ENCODE measurements at places on chromosomes 3 and 15.

GRCh38 chr3:64666171-64666588, 21.6 kb downstream of the ADAMTS9 start:
- DNase-seq, result no peak

GRCh38 chr3:170717410-170718402, 131.8 kb upstream of the SLC7A14 start:
- DNase-seq, result no peak

- no peak for DNase-seq
Observed at GRCh38 chr3:102207151-102207571, 227.7 kb upstream of the ZPLD1 start.

DNA sequence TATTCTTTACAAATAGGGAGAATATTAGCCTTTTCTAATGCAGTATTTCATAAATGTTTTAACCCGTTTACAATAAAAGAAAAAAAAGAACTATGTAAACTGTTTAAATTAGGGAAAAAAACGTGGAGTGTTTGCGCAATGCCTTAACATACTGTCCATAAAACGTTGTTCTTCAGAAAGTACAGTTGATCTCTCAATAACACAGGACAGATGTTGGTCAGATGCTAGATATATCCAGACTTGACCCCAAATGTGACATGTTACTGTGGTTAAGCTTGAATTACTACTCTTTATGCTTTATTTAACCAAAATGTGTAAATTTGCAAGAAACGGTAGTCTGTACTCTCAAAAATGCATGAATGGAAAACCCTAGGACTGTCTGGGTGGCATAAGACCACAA, 110.3 kb downstream of the PLOD2 start:
- no peak for DNase-seq

DNA sequence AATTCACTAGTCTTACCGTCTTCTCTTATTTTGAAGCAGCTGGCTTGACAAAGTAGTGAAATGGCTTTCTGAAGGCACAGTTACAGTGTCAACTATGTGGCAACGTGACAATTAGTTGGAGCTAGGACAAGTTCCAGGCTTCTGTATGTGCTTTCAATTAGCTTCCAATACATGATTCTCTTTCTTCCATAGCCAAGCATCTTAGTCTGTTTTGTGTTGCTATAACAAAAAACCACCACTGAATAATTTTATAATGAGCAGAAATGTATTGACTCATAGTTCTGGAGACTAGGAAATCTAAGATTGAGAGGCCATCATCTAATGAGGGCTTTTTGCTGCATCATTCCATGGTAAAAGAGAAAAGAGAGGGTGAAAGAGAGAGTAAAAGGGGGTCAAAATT, 365.1 kb upstream of the PLSCR5 start:
- no peak for DNase-seq

DNA sequence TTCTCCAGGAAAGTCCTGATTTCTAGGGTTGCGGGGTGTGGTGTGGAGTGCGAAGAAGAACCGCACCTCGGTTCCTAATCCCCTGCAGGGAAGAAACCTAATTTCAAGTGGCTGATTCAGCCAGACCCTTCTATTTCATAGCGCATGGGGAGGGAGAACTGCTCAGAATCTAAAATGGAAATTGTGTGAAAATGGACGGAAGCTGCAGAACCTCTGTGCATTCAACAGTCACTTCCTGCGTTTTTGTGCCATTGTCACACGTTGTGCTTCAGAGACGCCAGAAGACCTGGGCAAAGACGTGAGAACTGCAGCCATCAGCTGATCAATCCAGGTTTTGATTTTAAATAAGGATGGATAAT, 1.2 kb downstream of the SIDT1 start:
- DNase-seq, result no peak

DNA sequence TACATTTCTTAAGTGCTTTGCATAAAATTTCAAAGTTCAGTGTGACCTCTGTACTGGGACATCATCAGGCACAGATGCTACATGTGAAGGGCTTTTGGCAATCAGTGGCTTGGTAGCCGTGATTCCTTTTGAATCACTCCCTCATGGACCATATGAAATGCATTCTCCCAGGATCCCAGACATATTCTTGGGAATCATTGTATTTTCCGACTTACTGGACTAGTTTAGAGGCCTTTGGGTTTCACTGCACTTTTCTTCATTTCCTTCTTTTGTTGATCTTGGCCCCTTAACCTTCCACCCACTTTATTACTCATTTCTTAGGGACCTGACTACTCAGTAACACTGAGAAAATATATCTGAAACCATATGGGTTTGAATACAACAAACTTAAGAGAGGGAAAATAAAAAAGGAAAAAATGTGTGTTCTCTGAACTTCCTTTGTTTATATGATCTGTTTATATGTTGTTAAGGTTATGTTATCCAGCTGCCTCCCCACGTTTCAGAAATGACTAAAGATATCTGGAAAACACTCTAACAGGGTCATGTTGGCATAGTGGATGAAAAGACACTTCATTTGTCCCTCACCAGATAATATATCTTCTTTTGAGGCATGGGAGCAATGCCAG, 35.1 kb downstream of the HMG20A start:
- no peak for DNase-seq

- no peak for DNase-seq
Observed at GRCh38 chr3:2578560-2578959, 479.9 kb downstream of the CNTN4 start.

DNA sequence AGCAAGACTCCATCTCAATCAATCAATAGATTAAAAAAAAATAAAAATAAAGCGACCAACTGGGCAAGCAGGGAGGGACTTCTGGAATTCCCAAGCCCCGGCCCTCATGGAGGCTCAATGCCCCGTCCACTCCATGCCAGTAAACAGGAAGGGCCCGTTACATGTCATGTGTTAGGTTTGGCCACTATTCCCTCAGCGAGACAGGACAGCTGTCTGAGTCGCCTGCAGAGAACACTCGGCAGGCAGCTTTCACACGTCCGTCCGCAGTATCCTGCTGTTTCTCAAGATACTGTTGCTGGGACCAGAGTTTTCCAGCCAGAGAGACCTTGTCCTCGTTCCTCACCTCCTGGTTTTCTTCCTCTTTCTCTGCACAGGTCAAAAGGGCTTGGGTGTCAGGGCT, 18.0 kb downstream of the TMEM44 start:
- no peak for DNase-seq

DNA sequence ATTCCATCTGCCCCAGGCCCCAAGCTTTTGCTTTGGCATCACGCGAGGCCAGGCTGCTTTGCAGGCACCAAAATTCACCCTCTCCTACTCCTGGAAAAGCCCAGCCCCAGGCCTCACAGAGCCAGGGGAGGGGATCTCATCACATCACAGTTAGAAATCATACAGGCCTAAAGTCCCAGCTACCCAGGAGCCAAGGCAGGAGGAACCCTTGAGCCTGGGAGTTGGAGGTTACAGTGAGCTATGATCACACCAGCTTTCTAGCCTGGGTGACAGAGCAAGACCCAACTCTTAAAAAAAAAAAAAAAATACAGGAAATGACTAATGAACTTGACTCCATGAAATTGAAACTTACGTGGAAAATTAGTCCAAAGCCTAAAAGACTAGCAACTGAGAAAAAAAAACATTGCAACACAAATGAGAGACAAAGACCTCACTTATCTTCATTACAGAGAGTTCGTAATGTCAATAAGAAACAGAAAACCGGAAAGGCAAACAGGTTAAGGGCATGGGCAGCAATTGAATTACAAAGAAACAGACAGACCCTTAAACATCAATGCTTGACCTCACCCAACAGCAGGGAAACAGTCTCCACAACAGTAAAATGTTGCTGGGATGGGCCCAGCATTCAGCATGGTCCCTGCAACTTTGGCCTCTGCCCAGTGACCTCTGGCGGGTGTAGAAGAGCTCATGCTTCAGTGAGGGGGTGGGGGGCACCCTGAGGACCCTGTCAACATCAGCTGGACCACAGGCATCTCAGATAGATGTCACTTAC, 151.5 kb downstream of the LRRK1 start:
- DNase-seq, result no peak

DNA sequence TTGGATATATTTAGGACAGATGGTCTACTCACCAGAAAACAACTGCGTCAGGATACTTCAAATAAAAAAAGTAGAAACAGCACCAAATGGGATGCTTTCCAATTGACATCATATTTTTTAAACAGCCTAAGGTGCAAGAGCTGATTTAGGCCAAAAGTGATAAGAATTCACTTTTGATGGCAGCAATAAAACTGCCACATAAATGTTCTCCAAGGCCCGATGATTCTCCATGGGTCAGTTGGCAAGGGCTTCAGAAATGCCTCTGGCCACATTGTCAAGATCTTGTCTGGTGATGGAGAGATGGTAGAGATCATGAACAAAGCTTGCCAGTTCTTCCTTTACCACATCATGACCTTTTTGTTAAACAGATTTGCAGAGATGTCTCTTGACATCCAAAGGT, 38.9 kb downstream of the LDHAL6B start:
- no peak for DNase-seq

DNA sequence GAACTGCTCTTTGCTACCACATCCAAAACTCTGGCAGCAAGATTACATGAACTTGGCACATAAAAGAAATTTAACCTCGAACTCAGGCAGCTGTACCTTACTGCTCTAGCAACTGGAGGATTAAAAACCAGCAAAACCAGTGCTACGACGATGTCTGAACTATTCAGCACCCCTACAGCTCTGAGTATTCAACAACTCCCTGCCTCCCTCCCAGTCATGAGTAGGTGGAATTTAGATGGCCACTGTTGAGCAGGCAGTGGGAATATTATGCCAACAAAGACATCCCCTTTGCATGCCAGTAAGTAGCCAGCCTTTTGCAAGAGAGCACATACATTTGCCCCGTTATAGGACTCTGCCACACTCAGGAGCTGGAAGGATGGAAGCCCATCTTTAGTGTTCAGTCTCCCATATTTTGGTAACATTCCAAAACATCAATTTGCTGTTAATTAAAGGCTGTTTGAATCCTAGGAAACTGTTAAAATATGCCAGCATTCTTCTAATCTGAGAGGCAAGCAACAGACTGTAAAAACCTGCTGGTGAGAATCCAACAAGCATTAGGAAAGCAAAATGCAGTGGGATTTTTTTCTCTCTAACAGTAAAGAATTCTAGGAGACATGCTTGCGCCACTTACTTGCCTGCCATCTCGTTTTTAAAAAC, 85.4 kb downstream of the ZNF385D start:
- no peak for DNase-seq

DNA sequence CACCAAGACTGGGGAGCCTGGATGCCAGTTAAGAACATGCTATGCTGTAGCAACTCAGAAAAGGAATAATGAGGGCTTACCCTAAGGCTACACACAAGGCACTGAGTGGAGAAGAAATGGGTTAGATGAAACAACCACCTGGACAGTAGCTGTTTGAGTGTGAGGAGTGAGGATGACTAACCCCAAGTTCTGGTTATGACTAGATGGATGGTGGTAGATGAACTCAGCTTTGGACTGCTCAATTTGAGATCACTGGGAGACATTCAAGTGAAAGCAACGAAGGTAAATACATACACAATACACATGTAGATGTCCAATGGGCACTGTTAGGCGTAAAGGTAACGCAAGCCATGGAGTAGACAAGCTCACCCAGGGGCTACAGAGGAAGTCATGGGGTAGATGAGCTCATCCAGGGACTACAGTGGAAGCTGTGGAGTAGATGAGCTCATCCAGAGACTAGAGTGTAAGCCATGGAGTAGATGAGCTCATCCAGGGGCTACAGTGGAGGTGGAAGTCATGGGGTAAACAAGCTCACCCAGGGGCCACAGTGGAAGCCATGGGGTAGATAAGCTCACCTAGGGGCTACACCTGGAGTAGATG, 98.3 kb downstream of the ANO10 start:
- DNase-seq, result no peak

DNA sequence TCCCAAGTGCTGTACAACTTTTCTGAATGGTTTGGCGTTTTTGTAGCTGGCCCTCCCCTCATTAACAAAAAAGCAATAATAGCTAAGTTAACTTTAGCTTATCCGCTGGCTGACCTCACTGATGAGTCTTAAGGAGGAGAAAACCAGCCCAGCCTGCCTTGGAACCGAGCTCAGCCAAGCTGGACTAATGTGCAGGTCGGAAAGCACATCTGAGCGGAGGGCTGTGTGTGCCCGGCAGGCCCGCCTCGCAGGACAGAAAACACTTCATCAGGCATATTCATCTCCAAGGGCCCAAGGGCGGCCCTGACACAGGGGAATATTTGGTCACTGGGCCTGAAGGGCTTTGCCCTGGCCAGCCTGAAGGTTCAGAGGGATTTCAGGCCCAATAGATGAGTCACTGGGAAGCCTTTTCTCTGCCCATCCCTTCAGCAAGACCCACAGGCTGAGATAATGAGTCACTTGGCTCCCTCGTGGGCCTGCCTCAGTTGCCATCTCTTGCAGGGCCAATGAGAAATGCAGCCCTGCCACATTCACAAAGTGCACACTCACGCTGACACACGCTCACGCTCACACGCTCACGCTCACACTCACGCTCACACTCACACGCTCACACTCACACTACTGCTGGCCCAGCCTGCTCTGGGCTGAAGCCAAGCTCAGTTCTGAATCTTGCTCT, 75.1 kb downstream of the SLC12A8 start:
- DNase-seq, result no peak

- no peak for DNase-seq
Observed at GRCh38 chr3:57135964-57136719, 29.0 kb downstream of the IL17RD start.

Data from stimulated activated CD8-positive, alpha-beta memory T cell treated with anti-CD3 and anti-CD28 coated beads, Interleukin-15, amount 100 ng/mL, for 1 hour (primary cell).